Aorta (tissue), 5 donors: ENCODE measurements at places on chromosomes 6 and 20. TPM values are rescaled to one million over a fixed set of nuclear protein-coding genes. Genes with fewer than 3 reads are reported as not detected.
A peak's percentile ranks its signal among the peaks of the same experiment; 100 is the strongest.

GRCh38 chr6:158847786-158848185, 28.6 kb upstream of the EZR start:
- no peaks in the 10 kb centered on the region for H3K27me3 ChIP-seq
- no peaks in the 10 kb centered on the region for H3K36me3 ChIP-seq
- no peaks in the 10 kb centered on the region for H3K4me1 ChIP-seq
- no peak for DNase-seq
- no peak overlapping the region for H3K4me3 ChIP-seq

DNA sequence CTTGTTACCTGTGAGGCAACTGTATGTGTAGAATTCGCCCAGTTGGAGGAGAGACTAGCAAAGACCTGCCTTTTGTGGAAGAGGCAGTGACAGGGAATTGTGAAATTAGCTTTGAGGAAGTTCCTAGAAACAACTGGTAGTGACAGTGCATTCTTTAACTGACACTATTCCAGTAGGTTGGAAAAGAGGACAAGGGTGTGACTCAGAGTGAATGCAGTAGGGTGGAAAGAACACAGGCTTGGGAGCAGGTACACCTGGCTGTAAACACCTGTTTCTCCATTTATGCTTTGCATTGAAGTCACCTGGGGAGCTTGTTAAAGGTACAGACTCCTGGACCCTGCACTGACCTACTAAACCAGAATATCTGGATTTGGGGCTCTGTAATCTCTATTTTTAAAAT, 295.7 kb downstream of the PHACTR1 start:
- DNase-seq: no peak
- H3K36me3 ChIP-seq: no peaks in the 10 kb centered on the region
- no peaks in the 10 kb centered on the region for H3K27me3 ChIP-seq
- H3K27ac ChIP-seq: no peak overlapping the region

GRCh38 chr20:44264287-44264686, 17.2 kb downstream of the GDAP1L1 start:
- H3K36me3 ChIP-seq: no peaks in the 10 kb centered on the region
- H3K27ac ChIP-seq: no peak overlapping the region
- no peaks in the 10 kb centered on the region for H3K27me3 ChIP-seq

DNA sequence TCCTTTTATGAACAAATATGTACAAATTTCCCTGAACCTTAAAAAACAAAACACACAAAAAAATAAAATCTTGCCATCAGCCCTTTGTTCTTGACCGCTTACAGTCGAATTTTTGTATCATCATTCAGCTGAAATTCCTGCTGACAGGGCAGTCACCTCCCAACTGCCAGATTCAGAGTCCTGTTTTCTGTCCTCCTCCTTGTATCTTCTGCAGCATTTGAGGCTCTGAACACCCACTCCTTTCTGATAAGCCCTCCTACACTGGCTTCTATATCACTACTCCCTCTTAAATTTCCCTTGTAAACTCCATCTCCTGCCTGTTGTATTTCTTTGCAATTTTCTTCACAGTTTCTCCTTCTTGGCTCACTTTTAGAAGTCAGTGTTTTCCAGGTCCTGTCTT, 77.8 kb upstream of the CCN6 start:
- no peaks in the 10 kb centered on the region for H3K27me3 ChIP-seq
- H3K4me3 ChIP-seq: no peak overlapping the region
- no peaks in the 10 kb centered on the region for H3K4me1 ChIP-seq

The DDO gene
- 2.5 TPM for total RNA-seq

- no peaks in the 10 kb centered on the region for H3K27me3 ChIP-seq
- H3K27ac ChIP-seq: peak overlapping the region; percentile 70
- H3K4me1 ChIP-seq: peaks cover 23% of the 10 kb centered on the region
- no peak overlapping the region for H3K4me3 ChIP-seq
- no peak for DNase-seq
These were observed 57.0 kb downstream of the KIF13A start for GRCh38 chr6:17930321-17930993.

GRCh38 chr20:40521962-40522361, 167.1 kb downstream of the MAFB start:
- no peak overlapping the region for H3K4me3 ChIP-seq
- H3K27me3 ChIP-seq: no peaks in the 10 kb centered on the region
- no peak overlapping the region for H3K27ac ChIP-seq
- no peak for DNase-seq
- H3K36me3 ChIP-seq: no peaks in the 10 kb centered on the region

DNA sequence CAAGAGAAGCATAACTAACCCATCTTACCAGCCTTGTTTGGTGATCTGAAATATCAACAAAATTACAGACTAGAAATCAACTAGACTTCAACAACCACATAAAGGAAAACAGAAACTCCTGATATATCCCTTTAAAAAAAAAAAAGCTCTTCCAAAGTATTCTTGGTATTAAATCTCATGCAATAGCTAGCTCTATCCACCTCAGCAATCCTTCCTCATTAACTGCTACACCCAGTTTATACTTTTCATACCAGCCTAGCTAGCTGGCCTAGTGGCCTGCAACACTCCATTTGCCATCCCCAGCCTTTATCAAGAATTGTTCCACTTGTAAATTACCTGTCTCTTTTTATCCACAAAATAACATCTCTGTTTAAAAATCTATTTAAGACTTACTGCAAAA, 69.0 kb downstream of the BACH2 start:
- peaks cover 3% of the 10 kb centered on the region for H3K4me1 ChIP-seq
- H3K36me3 ChIP-seq: no peaks in the 10 kb centered on the region
- H3K27ac ChIP-seq: no peak overlapping the region
- no peak overlapping the region for H3K4me3 ChIP-seq
- H3K27me3 ChIP-seq: no peaks in the 10 kb centered on the region

The FAM162B gene
- total RNA-seq: 3.2 TPM

DNA sequence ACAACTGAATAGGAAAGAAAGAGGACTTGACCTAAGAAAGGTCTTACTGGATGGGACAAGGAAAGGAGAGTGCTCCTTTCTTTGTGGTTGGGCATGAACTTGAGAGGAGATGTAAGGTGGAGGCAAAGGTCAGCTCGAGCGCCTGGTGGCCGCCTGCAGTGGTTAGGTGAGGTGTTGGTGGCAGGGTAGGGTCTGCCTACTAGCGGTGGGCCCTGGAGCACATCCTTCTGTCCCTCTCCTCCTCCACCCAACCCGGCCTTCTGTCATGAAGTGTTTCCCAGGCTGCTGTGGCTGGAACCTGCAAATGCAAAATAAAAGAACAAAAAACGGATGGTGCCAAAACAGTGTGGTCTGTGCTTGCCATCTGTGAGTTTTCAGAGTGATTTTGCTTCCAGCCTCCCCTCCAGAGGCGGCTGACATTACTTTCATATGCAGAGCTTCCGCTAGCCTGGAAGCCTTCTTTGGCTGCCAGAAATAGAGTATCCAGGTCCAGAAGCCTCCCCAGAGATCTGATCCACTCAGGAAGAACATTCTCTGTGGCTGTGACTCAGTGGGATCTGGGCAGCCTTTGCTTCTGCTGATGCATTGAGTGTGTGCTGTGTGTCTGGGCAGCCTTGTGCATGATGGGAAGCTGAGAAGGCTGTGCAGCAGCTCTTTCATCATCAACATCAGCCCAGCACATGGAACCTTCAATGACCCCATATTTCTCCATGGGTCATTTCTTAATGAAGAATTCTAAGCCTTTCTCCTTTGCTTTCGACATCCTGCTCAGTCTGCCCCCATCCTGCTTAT, 79.8 kb upstream of the FAM184A start:
- H3K4me1 ChIP-seq: no peaks in the 10 kb centered on the region
- no peak overlapping the region for H3K27ac ChIP-seq
- no peaks in the 10 kb centered on the region for H3K36me3 ChIP-seq
- H3K27me3 ChIP-seq: no peaks in the 10 kb centered on the region
- no peak overlapping the region for H3K4me3 ChIP-seq

- no peak overlapping the region for H3K27ac ChIP-seq
- H3K36me3 ChIP-seq: no peaks in the 10 kb centered on the region
- no peaks in the 10 kb centered on the region for H3K27me3 ChIP-seq
- no peaks in the 10 kb centered on the region for H3K4me1 ChIP-seq
These were observed 19.2 kb downstream of the UTRN start for GRCh38 chr6:144304223-144304848.

DNA sequence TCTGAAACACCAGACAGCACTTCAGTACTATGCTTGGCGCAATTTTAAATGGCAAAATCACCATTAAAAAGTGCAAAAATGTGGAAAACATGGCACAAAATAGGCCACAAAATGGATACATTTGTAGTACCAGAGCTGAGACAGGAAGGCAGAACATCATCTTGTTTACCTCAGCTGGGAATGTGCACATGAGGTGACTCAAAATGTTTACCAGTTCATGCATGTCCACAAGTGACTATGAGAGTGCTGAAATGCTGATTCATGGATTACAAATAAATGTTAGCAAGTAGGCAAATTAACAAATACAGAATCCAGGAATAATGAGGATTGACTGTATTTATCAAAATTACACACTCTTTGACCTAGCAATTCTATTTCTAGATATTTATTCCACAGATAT, 201.6 kb downstream of the ISM1 start:
- no peak overlapping the region for H3K27ac ChIP-seq
- H3K36me3 ChIP-seq: peaks cover 2% of the 10 kb centered on the region
- DNase-seq: no peak
- H3K4me3 ChIP-seq: no peak overlapping the region
- H3K4me1 ChIP-seq: no peaks in the 10 kb centered on the region

DNA sequence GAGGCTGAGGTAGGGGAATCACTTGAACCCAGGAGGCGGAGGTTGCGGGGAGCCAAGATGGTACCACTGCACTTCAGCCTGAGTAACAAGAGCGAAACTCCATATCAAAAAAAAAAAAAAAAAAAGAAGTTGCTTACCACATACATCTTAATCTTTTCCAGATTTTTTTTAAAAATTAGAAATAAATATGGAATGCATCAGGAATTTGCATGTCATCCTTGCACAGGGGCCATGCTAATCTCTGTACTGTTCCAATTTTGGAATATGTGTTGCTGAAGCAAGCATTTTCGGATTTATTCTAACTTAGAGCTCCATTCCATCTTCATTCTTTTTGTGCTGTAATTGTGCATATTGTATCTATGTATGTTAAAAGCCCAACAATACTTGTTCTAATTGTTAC, 62.5 kb downstream of the TRPC4AP start:
- no peak overlapping the region for H3K27ac ChIP-seq
- H3K27me3 ChIP-seq: no peaks in the 10 kb centered on the region
- H3K36me3 ChIP-seq: peaks cover 7% of the 10 kb centered on the region
- H3K4me1 ChIP-seq: no peaks in the 10 kb centered on the region
- no peak for DNase-seq

The HAO1 gene
- total RNA-seq: not detected

- no peak overlapping the region for H3K4me3 ChIP-seq
- no peak for DNase-seq
- peak overlapping the region; percentile 74 for H3K27ac ChIP-seq
- no peaks in the 10 kb centered on the region for H3K27me3 ChIP-seq
These were observed 107.8 kb downstream of the MAP3K5 start for GRCh38 chr6:136684466-136684865.

The IL17F gene
- total RNA-seq: not detected

GRCh38 chr20:59661153-59661552, 56.8 kb downstream of the PHACTR3 start:
- H3K27me3 ChIP-seq: no peaks in the 10 kb centered on the region
- H3K27ac ChIP-seq: no peak overlapping the region
- H3K36me3 ChIP-seq: no peaks in the 10 kb centered on the region
- no peak for DNase-seq
- H3K4me1 ChIP-seq: no peaks in the 10 kb centered on the region
- no peak overlapping the region for H3K4me3 ChIP-seq

GRCh38 chr6:6320901-6321300, 439 bp upstream of the F13A1 start:
- H3K4me1 ChIP-seq: no peaks in the 10 kb centered on the region
- no peak overlapping the region for H3K4me3 ChIP-seq
- H3K27ac ChIP-seq: no peak overlapping the region
- H3K27me3 ChIP-seq: no peaks in the 10 kb centered on the region
- DNase-seq: no peak

- no peaks in the 10 kb centered on the region for H3K4me1 ChIP-seq
- no peaks in the 10 kb centered on the region for H3K36me3 ChIP-seq
- H3K4me3 ChIP-seq: no peak overlapping the region
- no peaks in the 10 kb centered on the region for H3K27me3 ChIP-seq
These were observed 134.1 kb upstream of the CLDN20 start for GRCh38 chr6:155129744-155130143.

DNA sequence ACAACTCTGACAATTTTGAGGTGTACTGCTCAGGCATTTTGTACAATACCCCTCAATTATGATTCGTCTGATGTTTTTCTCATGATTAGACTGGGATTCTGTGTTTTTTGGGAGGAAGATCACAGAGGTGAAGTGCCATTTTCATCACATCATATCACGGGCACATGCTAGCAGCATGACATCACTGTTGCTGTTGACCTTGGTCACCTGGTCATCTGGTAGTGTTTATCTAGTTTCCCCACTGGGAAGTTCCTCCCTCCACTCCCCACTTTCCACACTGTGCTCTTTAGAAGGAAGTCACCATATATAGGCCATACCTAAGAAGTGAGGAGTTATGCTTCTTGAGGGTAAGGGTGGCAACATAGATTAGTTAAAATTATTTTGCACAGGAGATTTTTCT, 20.8 kb downstream of the GCM2 start:
- H3K36me3 ChIP-seq: no peaks in the 10 kb centered on the region
- no peak for DNase-seq
- no peaks in the 10 kb centered on the region for H3K4me1 ChIP-seq
- no peak overlapping the region for H3K27ac ChIP-seq
- H3K27me3 ChIP-seq: no peaks in the 10 kb centered on the region

DNA sequence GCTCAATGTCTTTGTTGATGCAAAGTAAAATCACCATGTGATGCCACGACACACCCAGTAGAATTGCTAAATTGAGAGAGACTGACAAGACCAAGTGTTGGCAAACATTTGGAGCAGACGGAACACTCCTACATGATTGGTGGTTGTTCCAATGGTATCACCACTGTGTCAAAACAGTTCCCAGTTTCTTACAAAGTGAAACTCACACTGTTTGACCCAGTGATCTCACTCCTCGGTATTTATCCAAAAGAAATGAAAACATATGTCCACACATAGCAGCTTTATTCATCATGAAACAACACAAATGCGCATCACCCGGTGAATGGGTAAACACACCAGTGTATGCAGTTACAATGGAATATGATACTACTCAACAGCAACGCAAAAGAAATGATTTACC, 74.0 kb upstream of the SULF2 start:
- H3K36me3 ChIP-seq: no peaks in the 10 kb centered on the region
- H3K4me3 ChIP-seq: no peak overlapping the region
- no peaks in the 10 kb centered on the region for H3K27me3 ChIP-seq
- H3K27ac ChIP-seq: no peak overlapping the region

The PDYN gene
- total RNA-seq: not detected

GRCh38 chr20:38473367-38473795, 738 bp downstream of the RALGAPB start:
- H3K27ac ChIP-seq: no peak overlapping the region
- DNase-seq: no peak
- no peaks in the 10 kb centered on the region for H3K4me1 ChIP-seq
- H3K36me3 ChIP-seq: no peaks in the 10 kb centered on the region
- H3K27me3 ChIP-seq: no peaks in the 10 kb centered on the region
- H3K4me3 ChIP-seq: peak overlapping the region; percentile 89
